RWPE1 (cell line): ENCODE measurements at places on chromosomes 7 and 10.
A peak's percentile ranks its signal among the peaks of the same experiment; 100 is the strongest.

DNA sequence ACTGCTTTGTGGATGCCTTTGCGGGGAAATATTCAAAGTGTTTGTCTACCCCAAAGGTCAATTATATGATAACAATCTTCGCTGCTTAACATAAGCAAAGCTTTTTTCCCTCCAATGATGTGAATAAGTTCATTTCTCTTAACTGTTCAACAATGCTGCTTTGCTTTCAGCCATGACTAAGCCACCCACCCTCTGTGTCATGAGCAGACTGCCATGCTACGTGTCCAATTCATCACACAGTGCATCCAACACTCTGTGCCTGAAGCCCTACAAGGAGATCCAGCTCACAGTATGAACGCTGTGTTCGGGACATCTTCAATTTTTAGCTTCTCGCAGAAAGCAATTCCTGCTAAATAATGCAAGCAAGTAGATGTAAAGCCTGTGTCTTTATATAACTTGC is 5.7 kb upstream of the TAS2R40 start:
- no peak for DNase-seq

- no peak for DNase-seq
Measured at GRCh38 chr10:25505466-25505865, 330.7 kb downstream of the GPR158 start.

DNA sequence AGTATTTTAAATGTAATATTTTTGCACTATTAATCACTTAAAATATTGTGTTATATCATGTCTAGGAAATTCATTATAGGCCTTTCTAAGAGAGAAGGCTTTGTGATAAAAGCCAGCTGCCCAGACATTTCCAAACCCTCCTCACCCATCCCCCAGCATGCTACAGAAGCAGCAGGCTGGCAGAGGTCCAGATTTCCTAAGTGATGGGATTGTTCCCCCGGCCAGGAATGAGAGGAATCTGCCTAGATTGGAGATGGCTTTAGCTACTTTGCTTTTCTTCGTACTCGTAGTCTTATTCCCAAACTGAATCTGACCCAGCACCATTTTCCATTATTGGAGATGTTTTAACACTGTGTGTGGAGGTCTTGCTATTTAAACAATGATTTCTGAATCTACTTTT is 29.4 kb downstream of the CDK14 start:
- DNase-seq: peak; percentile 11

GRCh38 chr10:126392469-126392868 is 4.2 kb upstream of the ADAM12 start:
- DNase-seq: no peak

GRCh38 chr10:11573497-11573896 is 38.0 kb downstream of the USP6NL start:
- DNase-seq: no peak

DNA sequence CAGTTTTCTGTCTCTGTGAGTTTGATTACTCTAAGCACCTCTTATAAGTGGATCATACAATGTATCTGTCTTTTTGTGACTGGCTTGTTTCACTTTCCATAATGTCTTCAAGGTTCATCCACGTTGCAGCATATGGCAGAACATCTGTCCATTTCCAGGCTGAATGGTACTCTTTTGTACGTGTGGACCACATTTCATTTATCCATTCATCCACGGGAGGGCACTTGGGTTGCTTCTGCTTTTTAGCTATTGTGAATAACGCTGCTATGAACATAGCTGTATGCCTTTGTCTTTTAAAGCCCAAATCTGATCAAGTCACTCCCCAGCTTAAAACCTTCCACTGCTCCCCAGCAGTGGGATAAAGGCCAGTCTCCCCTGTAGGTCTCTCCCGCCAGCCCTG is 31.5 kb downstream of the EGFR start:
- no peak for DNase-seq

GRCh38 chr10:100006243-100006886 is 3.4 kb downstream of the DNMBP start:
- DNase-seq: peak; percentile 91

DNA sequence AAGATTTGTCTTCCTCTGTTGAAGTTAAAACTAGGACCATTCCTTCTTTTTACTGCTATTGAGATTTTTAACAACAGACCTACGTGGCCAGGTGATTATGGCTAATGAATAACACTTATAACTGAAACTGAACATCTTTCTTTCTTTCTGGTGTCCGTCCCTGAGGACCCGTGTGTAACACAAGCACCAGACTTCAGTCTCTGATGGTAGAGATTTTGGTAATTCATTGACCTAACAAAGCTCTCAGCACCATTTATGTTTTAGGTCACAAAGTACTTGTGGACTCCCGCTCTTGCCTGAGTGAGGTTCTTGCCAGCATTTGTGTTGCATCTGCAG is 40.4 kb upstream of the TMEM229A start:
- no peak for DNase-seq

DNA sequence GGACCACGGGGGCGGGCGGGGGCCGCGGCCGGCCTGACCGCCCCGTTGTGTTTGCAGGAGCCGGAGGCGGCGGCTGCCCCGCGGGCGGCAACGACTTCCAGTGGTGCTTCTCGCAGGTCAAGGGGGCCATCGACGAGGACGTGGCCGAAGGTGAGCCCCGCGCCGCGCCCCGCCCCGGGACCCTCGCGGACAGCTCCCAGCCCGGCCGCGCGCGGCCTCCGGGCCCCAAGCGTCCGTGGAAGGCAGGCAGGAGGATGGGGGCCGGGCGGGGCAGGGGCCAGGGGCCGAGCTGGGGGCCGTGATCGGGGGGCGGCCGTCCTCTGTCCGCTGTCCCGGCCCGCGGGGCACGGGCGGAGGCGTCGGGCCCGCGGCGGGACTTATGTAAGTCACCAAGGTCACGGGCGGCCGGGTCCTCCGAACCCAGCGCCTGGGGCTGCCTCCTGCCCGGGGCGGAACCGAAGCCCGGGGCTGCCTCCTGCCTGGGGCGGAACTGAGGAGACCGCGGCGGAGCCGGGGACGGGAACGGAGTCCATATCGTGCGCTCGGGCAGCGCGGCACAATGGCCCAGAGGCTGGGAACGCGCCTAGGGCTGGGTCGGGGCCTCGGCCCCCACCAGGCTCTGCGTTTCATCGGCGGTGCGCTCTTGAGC is 497 bp downstream of the PPP2R2D start:
- no peak for DNase-seq

GRCh38 chr10:131710142-131710861 is 190.5 kb upstream of the PPP2R2D start:
- DNase-seq: no peak

DNA sequence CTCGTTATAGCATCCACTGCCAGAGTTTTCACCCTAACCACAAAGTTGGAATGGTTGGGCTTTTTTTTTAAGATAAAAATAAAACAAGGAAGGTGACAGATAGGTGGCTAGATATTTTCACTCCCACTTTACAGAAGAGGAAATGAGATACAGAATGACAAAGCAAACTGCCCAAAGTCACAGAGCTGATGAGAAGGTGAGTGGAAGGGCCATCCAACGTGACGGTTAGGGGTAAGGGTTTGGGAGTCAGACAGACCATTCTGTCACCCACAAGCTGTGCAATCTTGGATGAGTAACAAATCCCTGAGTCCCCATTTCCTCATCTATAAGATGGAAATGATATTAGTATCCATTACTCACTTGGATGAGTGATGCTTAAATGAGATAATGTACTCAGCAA is 106.9 kb upstream of the PDLIM1 start:
- no peak for DNase-seq

DNA sequence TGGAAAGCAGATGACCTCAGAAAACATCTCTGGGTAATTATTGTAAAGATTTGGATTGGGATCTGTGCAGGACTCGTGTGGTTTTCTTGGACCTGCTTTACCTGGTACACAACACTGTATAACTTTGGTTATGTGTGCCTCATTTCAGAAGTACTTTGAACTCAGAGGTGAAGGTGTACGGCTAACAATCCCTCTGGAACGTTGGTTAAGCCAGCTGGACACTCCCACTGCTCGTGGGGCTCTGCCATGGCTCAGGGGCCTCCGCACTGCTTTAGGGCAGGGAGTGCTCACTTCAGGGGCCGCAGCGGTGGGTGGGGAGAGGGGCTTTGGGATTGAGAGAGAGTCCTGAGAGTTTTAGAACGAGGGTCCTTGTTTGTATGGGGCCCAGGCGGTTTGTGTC is 13.5 kb downstream of the DYNC2I1 start:
- no peak for DNase-seq

DNA sequence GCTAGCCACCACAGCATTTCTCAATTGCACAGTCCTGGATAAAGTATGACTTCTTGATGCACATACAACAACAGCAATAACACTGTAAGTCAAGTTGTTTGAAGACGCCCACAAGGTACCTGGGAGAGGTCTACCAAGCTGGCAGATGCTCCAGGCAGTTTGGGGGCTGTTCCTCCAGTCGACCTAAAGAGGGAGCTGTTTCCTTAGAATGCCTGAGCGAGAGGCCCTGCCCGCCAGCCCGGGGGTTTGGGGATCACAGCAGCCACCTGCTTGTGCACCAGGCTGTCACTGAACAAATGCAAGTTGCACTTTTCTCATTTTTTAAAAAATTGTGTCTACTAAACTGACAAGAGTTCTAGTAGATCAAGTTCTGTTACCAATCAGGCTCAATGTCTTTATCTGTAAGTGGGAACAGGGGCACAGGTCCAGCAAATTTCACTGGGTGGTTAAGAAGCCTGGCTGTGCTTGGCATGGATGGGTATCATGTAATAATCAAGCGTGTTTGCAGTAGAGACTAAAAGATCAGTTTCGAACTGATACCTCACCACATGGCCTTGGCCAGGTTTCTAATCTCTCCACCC is 193.8 kb upstream of the ADO start:
- peak; percentile 50 for DNase-seq

DNA sequence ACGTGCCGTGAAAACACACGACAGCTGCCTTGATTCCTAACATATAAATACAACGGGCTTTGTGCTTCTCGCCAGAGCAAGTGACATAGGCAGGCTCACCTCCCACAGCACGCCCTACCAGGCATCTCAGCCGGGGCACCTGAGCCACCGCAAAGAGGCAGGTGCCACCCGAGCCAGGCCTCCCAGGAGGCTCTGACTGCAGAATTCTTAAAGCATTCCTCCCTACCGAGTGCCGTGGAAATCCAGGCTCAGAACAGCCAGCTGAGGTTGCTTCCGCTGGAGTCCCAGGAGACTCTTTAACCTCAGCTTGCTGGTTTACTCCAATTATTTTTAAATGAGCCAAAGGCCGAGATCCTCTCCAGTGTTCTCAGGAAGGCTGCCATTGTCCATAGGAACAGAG is 206.5 kb downstream of the USP6NL start:
- no peak for DNase-seq

GRCh38 chr7:135186841-135187253 is 16.3 kb upstream of the CYREN start:
- no peak for DNase-seq

DNA sequence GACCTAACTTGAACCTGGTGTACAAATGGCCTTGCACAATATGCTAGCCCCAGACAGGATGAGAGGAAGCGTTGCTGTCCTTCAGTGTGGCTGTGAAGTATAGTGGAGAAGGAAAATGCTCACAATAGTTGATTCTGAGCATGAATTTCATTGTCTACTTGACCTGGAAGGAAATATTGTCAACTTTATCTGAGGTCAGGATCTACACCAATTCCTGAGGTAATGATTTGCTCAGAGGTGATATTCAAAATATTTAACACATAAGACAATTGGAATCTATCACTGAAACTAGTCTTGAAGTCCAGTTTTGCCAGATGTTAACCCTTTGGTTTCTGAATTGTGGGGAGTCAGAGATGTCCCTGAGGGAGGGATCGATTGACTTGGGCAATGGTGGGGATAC is 20.9 kb upstream of the ICA1 start:
- DNase-seq: no peak

DNA sequence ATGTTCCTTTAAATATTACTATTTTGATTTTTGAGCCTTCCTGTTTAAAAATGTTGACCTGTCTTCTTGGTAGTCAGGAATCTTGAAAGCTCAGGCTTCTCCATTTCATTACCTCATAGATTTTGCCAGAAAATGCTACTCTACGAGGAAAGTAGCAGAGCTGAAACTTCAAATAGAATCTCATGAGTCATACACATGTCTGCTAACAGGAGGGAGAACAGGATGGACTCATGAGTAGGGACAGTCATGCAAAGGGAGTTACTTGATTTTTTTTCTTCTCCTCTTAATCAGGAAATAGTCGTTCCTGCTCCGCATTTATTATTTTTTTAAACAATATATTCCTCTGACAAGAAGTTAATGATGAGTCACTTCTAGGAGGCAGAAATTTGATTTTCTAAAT is 37.0 kb upstream of the MINDY3 start:
- peak; percentile 8 for DNase-seq
